ENCODE measurements at places on chromosomes 5 and 9. TPM values are rescaled to one million over a fixed set of nuclear protein-coding genes. Genes with fewer than 3 reads are reported as not detected.

DNA sequence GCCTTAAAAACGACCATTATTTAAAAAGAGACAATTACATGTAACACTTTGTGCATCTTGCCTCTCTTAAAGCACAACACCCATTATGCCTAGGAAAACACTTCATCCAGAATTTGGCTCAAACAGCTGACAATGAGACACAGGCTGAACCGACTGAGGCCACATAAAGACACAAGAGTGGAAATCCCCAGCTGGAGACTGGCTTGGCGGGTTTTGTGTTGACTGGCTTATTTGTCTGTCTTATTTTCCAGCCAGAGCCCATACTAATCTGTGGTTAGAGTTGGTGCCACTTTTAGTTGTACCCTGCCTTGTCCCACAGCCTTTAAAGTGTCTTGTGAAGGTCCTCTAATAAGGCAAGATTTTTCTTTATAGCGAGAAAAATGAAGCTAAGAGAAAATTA lies 21.2 kb downstream of the TRIM14 start:
- no peaks in the 10 kb centered on the region for H3K4me1 ChIP-seq
- no peak overlapping the region for H3K4me3 ChIP-seq
- no peaks in the 10 kb centered on the region for H3K27me3 ChIP-seq
- H3K27ac ChIP-seq, result no peak overlapping the region

DNA sequence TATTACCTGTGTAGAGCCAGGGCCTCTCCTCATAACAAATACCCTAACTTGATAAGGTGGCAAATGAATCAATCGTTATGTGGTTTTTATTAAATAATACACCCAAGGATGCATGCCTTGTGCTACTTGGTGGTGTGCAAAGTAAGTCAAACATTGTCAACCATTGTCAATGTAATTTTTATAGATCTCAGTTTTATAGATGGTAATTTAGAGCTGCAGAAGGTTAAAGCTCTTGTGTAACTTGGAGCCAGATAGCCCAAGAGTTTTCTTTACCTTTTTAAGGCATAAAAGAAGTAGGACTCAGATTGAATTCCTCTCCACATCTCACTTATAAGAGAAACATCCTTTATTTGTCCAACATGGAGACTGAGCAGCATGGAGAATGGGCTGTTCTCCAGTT lies 304.7 kb downstream of the NTRK2 start:
- no peaks in the 10 kb centered on the region for H3K27me3 ChIP-seq
- no peaks in the 10 kb centered on the region for H3K4me1 ChIP-seq
- no peak overlapping the region for H3K27ac ChIP-seq
- DNase-seq, result no peak
- H3K4me3 ChIP-seq, result no peak overlapping the region

DNA sequence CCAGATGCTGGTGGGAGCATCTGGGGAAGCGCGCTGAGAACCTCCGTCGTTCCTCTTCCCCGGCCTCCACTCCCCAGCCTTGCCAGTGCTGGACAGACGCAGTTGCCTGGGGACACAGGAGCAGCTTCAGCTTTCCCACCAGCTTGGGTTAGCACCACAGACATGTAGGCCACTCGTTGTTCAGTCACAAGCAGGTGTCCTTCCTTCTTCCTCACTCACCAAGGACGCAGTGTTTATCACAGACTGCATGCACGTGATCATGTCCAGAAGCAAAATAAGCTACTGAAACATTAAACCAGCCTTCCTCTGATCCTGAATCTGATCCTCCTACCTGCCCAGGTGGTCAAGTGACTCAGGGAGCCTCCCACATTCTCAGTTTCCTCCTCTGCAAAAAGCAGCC lies 232.9 kb downstream of the SYK start:
- H3K4me3 ChIP-seq, result no peak overlapping the region
- no peaks in the 10 kb centered on the region for H3K27me3 ChIP-seq
- peaks cover 17% of the 10 kb centered on the region for H3K4me1 ChIP-seq
- no peak for DNase-seq
- no peak overlapping the region for H3K27ac ChIP-seq

- no peaks in the 10 kb centered on the region for H3K27me3 ChIP-seq
- no peak overlapping the region for H3K4me3 ChIP-seq
- peak overlapping the region; percentile 36 for H3K27ac ChIP-seq
- peaks cover 14% of the 10 kb centered on the region for H3K36me3 ChIP-seq
- peaks cover 21% of the 10 kb centered on the region for H3K4me1 ChIP-seq
Observed at GRCh38 chr5:151038412-151038745, 18.0 kb downstream of the GPX3 start.

GRCh38 chr5:135345956-135346731 lies 52.9 kb downstream of the MACROH2A1 start:
- no peaks in the 10 kb centered on the region for H3K27me3 ChIP-seq
- peaks cover 37% of the 10 kb centered on the region for H3K36me3 ChIP-seq
- H3K4me3 ChIP-seq, result no peak overlapping the region
- H3K27ac ChIP-seq, result no peak overlapping the region
- DNase-seq, result no peak

DNA sequence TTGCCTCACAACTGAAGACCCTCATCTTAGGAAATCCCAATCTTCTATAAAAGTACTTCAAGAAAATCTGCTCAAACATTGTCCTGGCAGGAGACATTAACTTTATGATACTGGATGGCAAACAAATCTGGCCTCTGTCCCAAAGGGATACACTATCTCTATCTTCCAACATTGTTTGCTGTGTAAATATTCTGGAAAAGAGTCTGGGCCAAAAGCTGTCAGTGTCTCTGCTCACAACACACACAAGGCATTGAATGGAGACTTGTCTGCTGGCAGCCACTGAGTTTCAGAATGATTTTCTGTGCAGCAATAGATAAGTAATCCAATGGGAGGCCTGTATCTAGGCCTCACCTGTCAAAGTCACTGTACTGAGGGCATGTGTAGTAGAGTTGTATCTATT lies 471.1 kb downstream of the DMAC1 start:
- no peaks in the 10 kb centered on the region for H3K4me1 ChIP-seq
- H3K4me3 ChIP-seq, result no peak overlapping the region
- H3K27me3 ChIP-seq, result no peaks in the 10 kb centered on the region
- no peak for DNase-seq
- no peaks in the 10 kb centered on the region for H3K36me3 ChIP-seq
- H3K27ac ChIP-seq, result no peak overlapping the region

DNA sequence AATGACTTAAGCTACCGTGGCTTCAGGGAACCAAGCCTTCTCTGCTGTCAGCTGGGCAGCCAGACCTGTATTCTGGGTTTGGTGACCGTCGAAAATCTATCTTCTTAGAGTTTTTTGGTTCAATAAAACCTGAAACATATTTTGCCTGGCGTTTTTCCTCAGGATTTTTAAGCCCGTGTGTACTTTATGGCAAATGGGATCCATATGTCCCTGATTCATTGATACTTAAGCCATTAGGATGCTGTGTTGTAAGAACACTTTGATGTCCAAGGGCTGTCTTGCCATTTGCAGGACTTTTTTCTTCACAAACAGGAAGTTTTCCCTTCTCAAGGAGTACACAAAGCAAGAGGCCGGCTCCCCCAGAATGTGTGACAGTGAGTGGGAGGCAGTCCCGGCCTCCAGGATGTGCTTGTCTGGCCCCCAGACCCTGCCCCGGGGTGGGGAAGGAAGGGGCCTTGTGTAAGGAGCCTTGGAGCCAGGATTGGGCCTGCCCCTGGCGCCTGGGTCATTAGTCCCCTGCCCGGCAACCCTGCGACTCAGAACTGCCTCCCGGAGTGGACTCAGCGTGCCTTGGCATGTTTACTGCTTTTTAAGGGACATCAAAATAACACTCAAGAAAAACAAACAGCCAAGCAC lies 83.4 kb upstream of the SMIM23 start:
- no peak overlapping the region for H3K4me3 ChIP-seq
- no peak overlapping the region for H3K27ac ChIP-seq
- peaks cover 4% of the 10 kb centered on the region for H3K27me3 ChIP-seq
- no peaks in the 10 kb centered on the region for H3K36me3 ChIP-seq

GRCh38 chr5:172714491-172715420 lies 56.2 kb downstream of the DUSP1 start:
- no peak overlapping the region for H3K4me3 ChIP-seq
- no peaks in the 10 kb centered on the region for H3K36me3 ChIP-seq
- peak overlapping the region; percentile 81 for H3K27ac ChIP-seq
- H3K4me1 ChIP-seq, result peaks cover 20% of the 10 kb centered on the region

GRCh38 chr5:35869685-35870277 lies 13.1 kb downstream of the IL7R start:
- H3K27me3 ChIP-seq, result no peaks in the 10 kb centered on the region
- no peaks in the 10 kb centered on the region for H3K4me1 ChIP-seq
- no peak for DNase-seq
- H3K4me3 ChIP-seq, result no peak overlapping the region
- H3K27ac ChIP-seq, result no peak overlapping the region

DNA sequence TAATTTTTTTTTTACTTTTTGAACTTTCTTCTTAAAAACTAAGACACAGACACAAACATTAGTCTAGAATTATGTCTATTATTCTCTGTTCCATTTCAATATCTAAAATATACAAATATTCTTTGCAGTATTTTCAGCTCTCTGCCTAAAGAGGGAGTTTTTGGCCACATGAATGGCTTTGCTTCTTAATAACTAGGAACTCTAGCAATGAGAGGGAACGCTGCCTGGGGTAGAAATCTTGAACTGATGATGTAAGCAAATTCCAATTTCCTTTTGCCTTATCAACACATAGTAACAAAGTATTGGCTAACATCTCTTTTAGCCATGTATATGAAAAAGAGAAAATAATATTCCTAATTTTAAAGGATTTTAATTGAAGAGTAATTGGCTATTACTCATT lies 51.9 kb downstream of the SLC25A46 start:
- H3K27me3 ChIP-seq, result no peaks in the 10 kb centered on the region
- no peak for DNase-seq
- no peaks in the 10 kb centered on the region for H3K4me1 ChIP-seq
- H3K27ac ChIP-seq, result no peak overlapping the region

- H3K36me3 ChIP-seq, result no peaks in the 10 kb centered on the region
- H3K4me1 ChIP-seq, result peaks cover 9% of the 10 kb centered on the region
- H3K27ac ChIP-seq, result no peak overlapping the region
- no peaks in the 10 kb centered on the region for H3K27me3 ChIP-seq
- DNase-seq, result no peak
Observed at GRCh38 chr9:104882086-104882485, 45.9 kb downstream of the ABCA1 start.

DNA sequence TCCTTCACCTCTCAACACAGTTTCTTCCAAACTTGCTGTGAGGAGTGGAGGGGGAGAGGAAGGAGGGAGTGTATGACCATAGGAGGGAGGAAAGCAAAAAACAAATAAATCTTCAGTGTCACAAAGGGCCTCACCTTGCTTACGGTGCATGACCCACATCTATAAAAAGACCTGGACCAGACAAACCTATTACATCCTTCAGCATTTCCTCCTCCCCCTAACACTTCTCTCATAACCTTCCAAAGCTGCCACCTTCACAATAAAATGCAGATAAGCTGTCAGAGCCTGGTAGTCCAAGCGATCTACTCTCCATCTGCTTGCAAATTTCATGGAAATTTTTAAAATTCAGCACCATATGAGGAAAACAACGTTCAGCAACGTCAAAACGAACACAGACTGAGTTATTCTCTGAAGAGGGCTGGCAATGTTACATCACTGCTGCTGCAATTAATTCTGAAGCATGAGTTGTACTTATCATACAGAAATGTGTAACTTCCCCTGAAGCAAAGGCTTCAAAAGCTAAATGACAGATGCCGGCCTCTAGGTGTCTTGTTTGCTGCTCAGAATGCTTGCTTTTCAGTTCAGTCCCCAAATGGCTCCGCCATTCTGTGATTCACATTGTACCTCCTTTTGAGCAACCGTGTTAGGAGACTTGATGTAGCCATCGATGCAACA lies 62.9 kb downstream of the EFNA5 start:
- DNase-seq, result no peak
- H3K4me1 ChIP-seq, result no peaks in the 10 kb centered on the region
- no peaks in the 10 kb centered on the region for H3K27me3 ChIP-seq
- H3K4me3 ChIP-seq, result no peak overlapping the region
- no peak overlapping the region for H3K27ac ChIP-seq
- H3K36me3 ChIP-seq, result no peaks in the 10 kb centered on the region

- peak; percentile 51 for DNase-seq
- no peak overlapping the region for H3K4me3 ChIP-seq
- no peak overlapping the region for H3K27ac ChIP-seq
- H3K36me3 ChIP-seq, result peaks cover 2% of the 10 kb centered on the region
Observed at GRCh38 chr9:37574241-37574721, 1.9 kb downstream of the FBXO10 start.

GRCh38 chr5:80620211-80620610 lies 34.2 kb upstream of the MSH3 start:
- no peak overlapping the region for H3K4me3 ChIP-seq
- H3K36me3 ChIP-seq, result no peaks in the 10 kb centered on the region
- no peaks in the 10 kb centered on the region for H3K4me1 ChIP-seq
- H3K27me3 ChIP-seq, result no peaks in the 10 kb centered on the region

DNA sequence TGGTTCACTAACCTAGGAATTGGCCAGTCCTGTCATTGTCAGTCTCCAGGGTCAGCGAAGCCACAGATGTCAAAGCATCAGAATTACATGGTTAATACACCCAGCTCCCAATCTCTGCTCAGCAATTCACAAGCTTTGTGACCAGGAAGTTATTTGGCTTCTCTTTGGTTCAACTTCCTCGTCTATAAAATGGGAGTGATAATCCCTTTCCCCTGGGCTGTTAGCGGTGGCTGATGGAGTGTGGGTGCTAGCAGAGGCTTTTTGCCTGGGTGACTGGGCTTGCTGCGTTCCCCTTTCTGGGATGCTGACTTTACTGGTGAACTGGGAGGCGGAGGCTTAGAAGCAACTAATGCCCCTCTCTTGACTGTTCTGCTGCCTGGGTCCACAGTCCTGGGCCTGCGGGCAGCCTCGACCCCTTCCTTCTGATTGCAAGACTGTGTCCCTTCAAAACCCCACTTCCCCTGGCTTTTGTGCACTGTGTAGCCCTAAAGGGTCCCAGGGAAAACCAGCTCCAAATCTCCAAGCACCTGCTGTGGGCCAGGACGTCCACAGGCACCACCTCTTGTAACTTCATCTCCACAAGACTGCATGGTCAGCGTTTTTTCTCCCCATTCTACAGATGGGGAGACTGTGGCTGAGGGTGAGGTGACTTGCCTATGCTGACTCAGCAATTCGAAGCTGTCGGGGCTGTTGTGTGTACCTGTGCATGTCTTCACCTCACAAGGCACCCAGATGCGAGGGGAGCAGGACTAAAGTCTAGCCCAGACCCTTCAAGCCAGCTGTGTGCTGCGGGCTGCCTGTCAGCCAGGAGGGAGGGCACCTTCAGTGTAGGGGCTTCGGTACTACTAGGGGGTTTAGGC lies 45.2 kb upstream of the NEURL1B start:
- H3K27me3 ChIP-seq, result no peaks in the 10 kb centered on the region
- H3K27ac ChIP-seq, result no peak overlapping the region
- no peaks in the 10 kb centered on the region for H3K4me1 ChIP-seq
- no peak overlapping the region for H3K4me3 ChIP-seq

GRCh38 chr5:150313921-150314716 lies 11.4 kb upstream of the ARSI start:
- no peak for DNase-seq
- no peaks in the 10 kb centered on the region for H3K36me3 ChIP-seq
- H3K27me3 ChIP-seq, result peaks cover 9% of the 10 kb centered on the region
- no peak overlapping the region for H3K4me3 ChIP-seq
- peaks cover 19% of the 10 kb centered on the region for H3K4me1 ChIP-seq

Gene TNFSF8
- not detected for total RNA-seq

Gene NDUFS4
- total RNA-seq, result 76.2 TPM

Gene NUDT12
- 3.6 TPM for total RNA-seq

Gene DMGDH
- not detected for total RNA-seq

Gene SLC34A1
- total RNA-seq, result not detected

Gene SOHLH1
- not detected for total RNA-seq

Gene NANS
- total RNA-seq, result 85.1 TPM

Gene LRRTM2
- total RNA-seq, result 0.20 TPM

Gene CANX
- 854 TPM for total RNA-seq

Gene C1QTNF3
- total RNA-seq, result 1.6 TPM
